ENCODE measurements at places on chromosomes 2 and 18.

GRCh38 chr18:80136679-80137078 is 27.6 kb downstream of the ADNP2 start:
- DNase-seq: no peak

DNA sequence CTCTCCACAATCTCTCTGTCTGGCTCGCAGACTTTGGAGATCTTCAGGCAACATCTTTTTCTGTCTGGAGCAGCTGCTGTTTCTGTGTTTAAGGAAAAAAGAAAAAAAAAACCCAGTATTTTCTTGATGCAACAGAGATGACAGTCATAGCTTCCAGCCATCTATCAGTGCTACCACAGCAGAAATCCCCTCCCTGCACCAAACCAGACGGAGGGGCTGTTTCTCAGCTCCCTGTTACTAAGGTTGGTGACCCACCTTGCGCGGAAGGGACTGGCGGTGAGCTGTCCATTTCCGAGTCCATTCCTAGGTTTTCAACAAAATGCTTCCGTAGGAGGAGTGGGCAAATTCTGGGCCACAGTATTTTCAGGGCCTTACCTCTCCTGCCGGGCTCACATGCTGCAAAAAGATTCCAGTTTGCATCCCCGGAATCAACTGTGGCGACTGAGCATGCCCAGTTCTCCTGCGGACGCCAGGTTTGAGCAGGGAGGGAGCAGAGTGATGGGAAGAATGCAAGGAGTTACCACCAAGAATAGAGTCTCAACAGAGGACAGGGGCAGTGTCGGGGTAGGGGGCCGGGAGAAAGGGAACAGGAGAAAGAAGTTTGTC is 1.2 kb downstream of the SLC4A10 start:
- DNase-seq: no peak

DNA sequence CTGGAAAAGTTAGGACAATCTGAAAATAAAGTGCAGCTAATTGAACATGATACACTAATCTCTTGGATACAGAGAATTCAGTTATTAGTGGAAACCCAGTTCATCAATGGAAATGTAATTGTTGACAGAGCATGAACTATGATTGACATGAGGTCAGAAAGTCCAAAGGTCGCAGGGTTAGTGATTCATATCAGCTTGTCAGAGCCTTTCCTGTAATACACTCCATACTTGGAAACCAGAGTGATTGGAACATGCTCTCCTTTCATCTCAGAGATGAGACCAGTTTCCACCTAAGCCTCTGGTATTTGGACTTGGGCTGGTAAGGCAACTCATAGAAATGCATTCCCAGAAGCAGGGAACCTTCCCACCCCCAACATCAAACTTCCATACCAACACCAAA is 8.5 kb upstream of the NCKAP5 start:
- DNase-seq: no peak

DNA sequence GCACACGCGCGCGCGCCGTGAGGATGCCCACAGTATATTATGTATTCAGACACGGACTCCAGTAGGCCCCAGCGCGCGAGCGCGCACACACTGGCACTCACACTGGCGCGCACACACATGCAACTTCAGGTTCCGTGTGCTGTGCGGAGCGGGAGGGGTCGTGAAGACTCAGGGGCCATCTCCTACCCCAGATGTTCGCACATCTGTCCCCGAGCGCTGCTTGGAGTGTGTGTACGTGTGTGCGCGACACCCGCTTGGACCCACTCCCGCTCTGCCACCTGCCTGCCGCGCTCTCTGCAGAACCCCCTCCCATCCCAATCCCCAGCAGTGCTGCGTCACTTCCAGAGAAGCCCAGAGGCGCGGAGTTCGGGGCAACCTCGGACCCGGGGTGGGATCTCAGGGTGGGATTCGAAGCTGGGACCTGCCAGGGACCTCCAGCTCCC is 2.6 kb downstream of the NRP2 start:
- no peak for DNase-seq

GRCh38 chr2:113341191-113341869 is 62.6 kb upstream of the PAX8 start:
- no peak for DNase-seq

DNA sequence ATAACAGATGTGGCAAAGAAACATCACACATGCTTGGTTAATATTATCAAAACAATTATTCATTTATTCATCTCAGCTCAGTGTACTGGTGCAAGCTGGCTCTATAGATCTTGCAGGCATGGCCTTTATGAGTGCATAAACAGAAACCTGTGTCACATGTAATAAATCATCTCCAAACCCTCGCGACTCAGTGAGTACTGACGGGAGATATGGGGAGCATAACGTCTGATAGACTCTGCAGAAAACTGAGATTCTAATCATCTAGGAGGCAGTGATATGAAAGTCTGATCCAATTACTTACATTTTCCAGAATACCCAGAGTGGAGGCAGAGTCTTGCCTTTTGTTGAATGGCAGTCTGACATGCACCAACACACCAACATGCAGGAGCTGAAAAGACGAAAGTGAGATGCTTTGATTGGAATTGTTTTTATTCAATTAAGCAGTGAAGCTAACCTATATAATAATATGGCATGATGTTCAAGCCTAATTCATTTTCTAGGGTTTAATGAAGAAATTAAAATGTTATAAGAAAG is 416.8 kb downstream of the RNF144A start:
- no peak for DNase-seq

DNA sequence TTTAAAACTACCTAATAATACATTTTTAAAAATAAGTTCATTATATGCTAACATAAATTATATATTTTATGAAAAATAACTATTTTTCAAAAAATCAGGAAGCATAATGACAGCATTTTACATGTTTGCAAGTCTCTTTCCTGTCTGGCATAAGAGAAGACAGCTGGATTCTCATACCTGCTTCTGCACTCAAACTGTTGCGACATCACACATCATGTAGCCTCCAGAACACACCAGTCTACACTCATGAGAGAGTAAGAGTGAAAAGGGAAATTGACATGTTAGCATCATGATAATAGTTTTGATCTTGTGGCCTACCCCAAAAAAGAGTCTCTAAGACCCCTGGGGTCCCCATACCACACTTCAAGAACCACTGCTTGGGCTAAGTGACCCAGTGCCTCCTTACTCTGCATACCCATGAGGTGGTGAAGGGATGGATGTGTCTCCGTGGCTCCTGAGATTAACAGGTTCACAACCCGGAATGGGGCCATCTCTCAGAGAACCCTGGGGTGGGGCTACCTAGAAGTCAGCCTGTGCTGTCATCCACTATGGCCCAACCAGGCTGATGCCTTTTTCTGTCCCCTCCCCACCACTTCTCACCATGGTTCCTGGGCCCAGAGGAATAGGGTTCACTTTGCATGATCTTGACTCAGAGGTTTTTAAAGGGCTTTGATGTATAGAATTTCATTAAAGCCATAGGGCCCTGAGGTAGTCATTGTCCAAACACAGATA is 102.6 kb upstream of the DAPL1 start:
- no peak for DNase-seq

DNA sequence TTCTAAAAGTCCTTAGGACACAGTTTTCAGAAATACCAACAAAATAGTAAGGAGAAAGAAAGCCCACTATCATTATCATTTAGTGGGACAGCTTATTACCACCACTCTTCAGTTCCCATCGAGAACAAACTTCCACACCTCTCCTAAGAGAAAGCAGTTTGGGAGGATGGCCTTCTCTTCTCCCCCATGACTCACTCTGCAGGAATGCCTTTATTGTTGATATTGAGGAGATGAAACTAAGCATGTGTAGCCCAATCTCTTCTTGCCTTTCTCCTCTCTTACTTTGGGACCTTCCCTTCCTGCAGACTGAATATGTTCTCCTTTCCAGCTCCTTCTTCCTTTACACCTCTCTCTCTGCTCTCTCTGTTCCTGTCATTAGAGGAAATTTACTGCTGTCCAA is 30.0 kb upstream of the ERMN start:
- DNase-seq: no peak

DNA sequence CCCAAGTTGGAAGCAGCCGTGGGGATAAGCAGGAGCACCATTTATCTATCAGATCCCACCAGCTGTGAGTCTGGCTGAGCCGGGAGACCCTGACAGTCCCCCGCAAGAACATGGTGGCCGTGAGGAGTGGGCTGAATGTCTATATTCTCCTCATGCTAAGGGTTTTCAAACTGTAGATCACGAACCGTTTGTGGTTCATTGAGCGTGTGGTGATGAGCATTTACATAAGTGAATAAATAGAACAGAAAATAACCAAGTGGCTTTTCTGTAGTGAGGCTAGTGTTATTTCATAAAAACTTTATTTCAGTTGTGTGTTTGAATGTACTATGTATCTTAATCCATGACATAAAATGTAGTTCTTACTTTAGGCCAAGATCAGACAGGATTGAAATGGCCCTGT is 190.2 kb upstream of the APCDD1 start:
- DNase-seq: no peak

DNA sequence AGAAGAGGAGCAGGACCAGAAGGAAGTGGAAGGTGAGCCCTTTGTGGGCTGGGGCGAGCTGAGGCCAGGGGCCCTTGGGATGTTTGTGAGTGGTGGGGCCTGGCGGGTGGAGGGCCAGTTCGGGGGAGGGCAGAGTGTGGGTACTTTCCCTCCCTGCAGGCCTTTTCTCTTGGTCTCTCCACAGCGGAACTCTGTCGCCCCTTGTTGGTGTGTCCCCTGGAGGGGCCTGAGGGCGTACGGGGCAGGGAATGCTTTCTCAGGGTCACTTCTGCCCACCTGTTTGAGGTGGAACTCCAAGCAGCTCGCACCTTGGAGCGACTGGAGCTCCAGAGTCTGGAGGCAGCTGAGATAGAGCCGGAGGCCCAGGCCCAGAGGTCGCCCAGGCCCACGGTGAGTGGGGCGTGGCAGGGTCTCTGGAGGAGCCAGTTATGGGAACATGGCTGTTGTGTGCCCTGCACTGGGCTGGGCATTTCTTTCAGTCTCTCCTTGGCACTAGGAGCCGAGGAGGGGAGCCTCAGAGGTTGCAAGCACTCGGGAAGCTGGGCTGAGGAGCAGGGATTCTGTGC is 10.8 kb downstream of the STK11IP start:
- no peak for DNase-seq

- DNase-seq: no peak
These were observed 420.0 kb downstream of the ZEB2 start for GRCh38 chr2:144099780-144100377.

DNA sequence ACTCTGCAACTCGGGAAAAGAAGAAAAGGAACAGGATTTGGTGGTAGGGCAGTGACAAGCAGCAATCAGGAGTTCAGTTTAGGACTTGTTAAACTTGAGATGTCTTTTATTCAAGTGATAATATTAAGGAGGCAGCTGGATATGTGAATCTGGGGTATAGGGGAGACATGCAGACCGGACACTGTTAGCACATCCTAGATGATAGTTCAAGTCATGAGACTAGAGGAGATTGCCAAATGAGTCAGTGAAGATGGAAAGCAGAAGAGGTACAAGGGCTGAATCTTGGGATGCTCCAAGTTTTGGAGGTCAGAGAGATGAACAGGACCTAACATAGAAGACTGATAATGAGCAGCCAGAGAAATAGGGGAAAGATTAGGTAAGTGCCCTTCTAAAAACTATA is 69.5 kb upstream of the PSME4 start:
- no peak for DNase-seq

GRCh38 chr2:5473635-5474034 is 218.5 kb upstream of the SOX11 start:
- DNase-seq: no peak

GRCh38 chr2:74119912-74120825 is 27.5 kb downstream of the BOLA3 start:
- peak; percentile 30 for DNase-seq

GRCh38 chr2:125711075-125711474 is 944.9 kb upstream of the GYPC start:
- no peak for DNase-seq

- DNase-seq: no peak
These were observed at the start of gene ALKAL2 for GRCh38 chr2:287911-288757. Gene ALKAL2 (minus strand): TSS chr2:288091. CDS start chr2:287835, 256 bp downstream.

DNA sequence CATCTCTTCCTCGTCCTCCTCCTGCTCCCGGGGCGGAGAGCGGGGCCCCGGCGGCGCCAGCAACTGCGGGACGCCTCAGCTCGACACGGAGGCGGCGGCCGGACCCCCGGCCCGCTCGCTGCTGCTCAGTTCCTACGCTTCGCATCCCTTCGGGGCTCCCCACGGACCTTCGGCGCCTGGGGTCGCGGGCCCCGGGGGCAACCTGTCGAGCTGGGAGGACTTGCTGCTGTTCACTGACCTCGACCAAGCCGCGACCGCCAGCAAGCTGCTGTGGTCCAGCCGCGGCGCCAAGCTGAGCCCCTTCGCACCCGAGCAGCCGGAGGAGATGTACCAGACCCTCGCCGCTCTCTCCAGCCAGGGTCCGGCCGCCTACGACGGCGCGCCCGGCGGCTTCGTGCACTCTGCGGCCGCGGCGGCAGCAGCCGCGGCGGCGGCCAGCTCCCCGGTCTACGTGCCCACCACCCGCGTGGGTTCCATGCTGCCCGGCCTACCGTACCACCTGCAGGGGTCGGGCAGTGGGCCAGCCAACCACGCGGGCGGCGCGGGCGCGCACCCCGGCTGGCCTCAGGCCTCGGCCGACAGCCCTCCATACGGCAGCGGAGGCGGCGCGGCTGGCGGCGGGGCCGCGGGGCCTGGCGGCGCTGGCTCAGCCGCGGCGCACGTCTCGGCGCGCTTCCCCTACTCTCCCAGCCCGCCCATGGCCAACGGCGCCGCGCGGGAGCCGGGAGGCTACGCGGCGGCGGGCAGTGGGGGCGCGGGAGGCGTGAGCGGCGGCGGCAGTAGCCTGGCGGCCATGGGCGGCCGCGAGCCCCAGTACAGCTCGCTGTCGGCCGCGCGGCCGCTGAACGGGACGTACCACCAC is 2.1 kb downstream of the GATA6 start:
- DNase-seq: no peak

- DNase-seq: no peak
These were observed 123.8 kb upstream of the ZEB2 start for GRCh38 chr2:144643537-144644336.

- no peak for DNase-seq
These were observed 17.3 kb downstream of the CDH20 start for GRCh38 chr18:61350578-61350977.

GRCh38 chr2:69644506-69644979 is 1.0 kb upstream of the AAK1 start:
- no peak for DNase-seq

Measured in NCI-H2081 treated with DMSO at 0.1 percent for 48 hours (cell line).